Hippocampal formation (tissue), 2 donors: ENCODE measurements at places on chromosomes 6 and 20.

GRCh38 chr20:48673507-48673906 is 154.3 kb downstream of the PREX1 start:
- no peak for DNase-seq

GRCh38 chr20:62725596-62726268 is 17.1 kb downstream of the NTSR1 start:
- no peak for DNase-seq

DNA sequence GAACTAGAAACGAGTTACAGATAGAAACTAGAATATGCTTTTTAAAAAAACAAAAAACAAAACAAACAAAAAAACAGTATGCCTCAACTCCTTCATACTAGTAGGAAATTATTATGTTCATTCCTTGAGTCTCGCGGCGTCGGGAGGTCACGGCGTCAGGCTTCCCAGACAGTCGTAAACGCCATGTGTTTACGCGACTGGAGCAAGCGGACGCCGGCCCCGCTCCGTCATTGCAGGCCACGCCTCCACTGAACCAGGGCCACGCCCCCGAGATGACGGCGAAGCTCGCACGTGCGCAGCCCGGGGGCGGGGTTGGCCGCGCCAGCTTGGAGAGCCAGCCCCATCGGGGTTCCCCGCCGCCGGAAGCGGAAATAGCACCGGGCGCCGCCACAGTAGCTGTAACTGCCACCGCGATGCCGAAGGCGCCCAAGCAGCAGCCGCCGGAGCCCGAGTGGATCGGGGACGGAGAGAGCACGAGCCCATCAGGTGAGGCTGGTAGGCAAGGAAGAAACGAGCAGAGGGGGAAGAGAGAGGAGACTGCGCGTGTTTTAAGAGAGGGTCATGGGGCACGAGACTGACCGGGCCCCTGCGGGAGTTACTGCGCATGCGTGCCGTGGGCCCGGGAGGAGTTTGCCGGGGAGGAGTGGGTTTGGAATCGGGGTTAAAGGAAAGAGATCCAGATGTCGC is at the start of gene ABCF1:
TSS of gene ABCF1 (plus strand) at position 368 of the 687 bp plus-strand sequence. CDS start at position 414, 46 bp downstream.
- peak; percentile 96 for DNase-seq

DNA sequence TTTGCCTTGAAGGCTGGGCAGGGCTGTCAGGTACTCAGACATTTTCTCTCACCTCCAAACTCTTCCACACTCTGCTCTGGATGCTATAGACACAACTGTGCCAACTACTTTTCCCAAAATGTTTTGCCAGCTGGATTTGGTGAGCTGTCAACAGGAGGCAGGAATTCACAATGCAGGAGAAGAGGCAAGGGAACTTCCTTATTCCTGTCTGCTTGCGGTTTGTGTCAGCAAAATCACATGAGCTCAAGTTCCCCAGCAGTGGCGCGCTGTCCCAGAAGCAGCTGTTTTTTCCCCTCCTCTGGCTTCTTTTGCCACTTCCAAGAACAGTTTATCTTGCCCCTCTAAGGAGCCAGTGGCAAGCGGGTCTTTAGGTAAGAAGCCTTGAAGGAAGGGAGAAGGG is 608.2 kb downstream of the PRKN start:
- DNase-seq = no peak

GRCh38 chr6:73062130-73062529 is 163.2 kb downstream of the KHDC1L start:
- DNase-seq = no peak

GRCh38 chr6:14081126-14081525 is 36.4 kb upstream of the CD83 start:
- no peak for DNase-seq

- DNase-seq = no peak
Observed at GRCh38 chr6:136511397-136511796, 38.8 kb downstream of the MAP7 start.

GRCh38 chr6:125945378-125946141 is 11.0 kb upstream of the HINT3 start:
- DNase-seq = no peak
